ENCODE measurements at places on chromosomes 1 and 21.

DNA sequence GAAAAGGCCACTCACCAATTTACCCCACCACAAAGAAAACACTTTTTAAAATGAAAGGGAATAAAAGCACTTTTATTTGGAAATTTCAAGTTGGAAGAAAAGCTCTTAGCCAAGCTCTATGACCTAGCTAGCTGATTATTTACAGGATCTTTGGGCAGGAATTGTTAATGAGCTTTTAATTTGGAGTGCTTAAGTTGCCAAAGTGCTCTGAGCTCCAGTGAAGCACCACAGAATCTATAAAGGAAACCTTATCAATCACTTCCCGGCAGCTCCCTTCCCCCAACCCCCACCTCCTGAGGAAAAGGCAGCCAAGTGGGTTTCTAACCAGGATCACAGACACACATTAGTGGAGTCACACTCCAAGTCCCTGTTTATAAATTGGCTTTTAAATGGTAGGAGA is 1.5 kb downstream of the ERI3 start:
- no peak for DNase-seq

- no peak for DNase-seq
Observed at GRCh38 chr1:10710489-10710888, 86.0 kb downstream of the CASZ1 start.

- DNase-seq: no peak
Observed at GRCh38 chr1:247210062-247210375, 38.2 kb upstream of the ZNF124 start.

- no peak for DNase-seq
Observed at GRCh38 chr1:183898001-183898396, 93.1 kb downstream of the RGL1 start.

GRCh38 chr1:161838362-161838761 is 72.2 kb downstream of the ATF6 start:
- no peak for DNase-seq

DNA sequence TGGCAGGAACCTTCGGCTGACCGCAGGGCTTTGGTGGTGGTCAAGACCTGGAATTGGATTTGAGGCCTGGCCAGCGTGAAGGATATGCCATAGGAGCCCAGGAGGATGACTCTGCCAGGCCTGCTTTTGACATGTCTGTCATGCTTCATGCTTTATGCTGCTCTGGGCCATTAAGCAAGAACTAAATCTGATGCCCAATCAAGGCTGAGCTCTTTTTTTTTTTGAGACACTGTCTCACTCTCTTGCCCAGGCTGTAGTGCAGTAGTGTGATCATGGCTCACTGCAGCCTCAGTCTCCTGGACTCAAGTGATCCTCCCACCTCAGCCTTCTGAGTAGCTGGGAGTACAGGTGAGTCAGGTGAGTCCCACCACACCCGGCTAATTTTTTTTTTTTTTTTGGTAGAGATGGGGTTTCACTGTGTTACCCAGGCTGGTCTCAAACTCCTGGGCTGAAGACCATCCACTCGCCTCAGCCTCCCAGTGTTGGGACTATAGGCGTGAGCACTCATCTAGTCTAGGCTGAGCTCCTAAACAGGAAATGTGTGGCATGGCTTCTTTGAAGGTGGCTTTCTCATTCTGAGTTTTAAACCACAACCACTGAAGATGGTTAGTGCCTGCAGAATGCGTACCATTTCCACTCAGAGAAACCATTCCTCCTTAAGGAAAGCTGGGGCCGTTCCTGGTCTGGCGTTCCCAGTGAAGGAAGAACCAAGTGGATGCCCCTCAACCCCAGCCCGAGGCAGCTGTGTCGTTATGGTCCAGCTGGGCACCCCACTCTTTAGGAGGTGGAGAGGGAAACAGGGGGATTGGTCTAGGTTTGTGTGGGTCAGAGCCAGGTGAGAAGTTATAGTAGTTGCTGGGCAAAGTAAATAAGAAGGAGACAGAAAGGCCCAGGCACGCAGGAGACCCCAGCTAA is 34.2 kb upstream of the ATP5PO start:
- DNase-seq: no peak

DNA sequence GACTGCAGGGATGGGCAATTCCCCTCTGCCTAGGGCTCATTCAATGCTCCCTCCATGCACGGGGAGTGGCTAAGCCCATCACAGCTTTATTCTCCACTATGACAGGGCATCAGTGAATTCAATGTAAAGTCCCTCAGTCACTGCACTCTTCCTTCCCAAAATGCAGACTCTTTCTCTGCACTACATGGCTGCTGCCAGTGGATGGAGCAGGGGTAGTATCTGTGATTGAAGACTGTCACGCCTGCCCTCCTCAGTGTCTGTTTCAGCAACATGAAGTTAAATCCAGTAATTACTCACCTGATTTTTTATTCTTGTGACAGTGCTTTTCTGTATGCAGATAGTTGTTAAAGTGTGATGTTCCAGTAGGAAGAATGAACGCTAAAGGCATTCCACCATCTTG is 1323.2 kb downstream of the AMY1C start:
- no peak for DNase-seq

DNA sequence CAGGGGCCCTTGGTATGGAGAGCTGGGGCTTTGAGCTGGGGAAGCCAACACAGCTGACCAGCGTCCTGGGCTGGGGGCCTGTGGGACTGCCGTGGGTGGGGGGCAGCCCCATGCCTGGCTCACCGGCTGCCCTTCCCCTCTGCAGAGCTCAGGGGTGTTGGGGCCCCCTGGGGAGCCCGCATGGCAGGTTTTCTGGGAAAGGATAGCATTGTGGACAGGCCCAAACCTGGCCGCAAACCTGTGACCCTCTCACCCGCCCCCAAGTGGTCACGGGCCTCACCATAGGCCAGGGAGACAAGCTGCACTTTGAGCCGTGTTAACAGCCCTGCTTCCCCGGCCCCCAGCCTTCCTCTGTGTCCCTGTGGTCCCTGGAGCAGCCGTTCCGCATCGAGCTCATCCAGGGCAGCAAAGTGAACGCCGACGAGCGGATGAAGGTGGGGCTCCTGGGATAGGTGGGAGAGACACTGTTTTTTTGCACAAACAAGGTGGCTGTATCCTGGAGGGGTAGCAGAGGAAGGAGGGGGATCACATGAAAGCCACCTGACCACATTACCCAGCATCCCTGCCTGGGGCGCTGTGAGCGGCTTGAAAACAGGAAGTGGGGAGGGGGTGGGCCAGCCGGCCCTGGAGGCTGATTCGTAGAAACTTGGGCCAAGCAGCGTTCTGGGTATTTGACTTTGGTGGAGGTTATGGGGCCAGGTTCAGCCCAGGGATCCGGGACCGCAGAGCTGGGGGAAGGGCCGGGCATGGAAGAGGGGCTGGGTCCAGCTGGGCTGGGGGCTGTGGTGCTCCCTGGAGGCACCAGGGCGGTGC is 65.9 kb downstream of the PIK3CD start:
- peak; percentile 50 for DNase-seq

DNA sequence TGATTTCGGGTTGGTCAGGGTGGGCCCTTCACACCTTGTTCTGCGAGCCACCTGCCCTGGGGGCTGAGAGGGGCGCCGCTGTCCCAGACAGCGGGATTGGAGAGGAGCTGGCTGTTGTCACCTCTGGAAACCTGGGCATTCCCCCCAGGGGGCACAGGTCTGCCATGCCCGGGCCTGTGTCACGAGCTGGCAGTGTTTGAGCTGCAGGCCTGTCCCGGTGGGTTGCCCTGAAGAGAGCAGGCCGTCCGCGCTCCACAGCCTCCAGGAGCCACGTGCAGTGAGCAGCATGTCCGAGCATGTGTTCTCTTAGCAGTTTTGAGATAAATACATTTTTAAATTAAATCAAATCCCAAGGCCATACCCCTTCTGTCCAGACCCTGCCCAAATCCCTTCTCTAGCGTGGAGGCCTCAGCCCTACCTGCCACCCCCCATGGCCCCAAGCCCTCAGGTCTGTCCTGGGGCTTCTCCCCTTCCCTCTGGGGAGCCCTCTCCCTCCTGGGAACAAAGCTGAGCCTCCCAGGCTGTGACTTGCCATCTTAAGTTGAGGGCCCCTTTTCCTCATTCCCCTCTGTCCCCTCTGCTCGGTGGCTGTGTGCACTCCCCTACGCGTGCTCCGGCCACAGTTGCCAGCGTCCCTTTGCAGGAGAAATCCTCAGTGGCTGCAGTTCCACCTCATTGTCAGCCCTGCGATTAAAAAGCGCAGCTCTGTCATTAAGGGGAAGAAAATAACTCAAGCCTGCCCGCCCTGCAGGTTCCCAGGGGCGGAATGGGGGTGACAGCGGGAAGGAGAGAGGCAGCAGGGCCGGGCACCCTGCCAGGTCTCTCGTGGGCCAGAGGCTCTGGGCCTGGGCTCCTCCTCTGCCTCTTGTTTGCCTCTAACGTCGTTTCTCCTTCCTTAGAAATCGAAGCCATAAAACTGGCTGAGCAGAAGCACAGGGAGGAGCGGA is 26.6 kb downstream of the SLX9 start:
- DNase-seq: no peak

DNA sequence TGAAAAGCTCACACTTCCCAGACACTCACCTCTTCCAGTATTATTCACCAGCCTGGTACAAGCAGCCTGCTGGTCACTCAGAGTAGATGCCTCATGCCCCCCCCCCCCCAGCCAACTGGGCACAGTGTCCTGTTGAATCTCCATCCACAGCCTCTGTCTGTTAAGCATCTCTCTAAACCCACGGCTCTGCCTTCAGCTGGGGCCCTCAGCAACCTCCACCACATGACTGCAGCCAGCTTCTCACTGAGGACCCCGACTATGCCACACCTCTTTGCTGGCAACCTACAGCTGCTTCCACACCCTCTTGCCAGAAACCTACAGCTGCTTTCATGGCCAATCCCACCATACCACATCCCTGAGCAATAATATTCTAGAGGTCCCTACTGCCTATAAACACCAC is 113.1 kb downstream of the RHOU start:
- DNase-seq: no peak

GRCh38 chr1:228827019-228827418 is 91.7 kb downstream of the RHOU start:
- no peak for DNase-seq

GRCh38 chr1:59150577-59151386 is 146.1 kb upstream of the FGGY start:
- DNase-seq: no peak

GRCh38 chr1:34684266-34684665 is 70.6 kb upstream of the GJB5 start:
- DNase-seq: no peak

DNA sequence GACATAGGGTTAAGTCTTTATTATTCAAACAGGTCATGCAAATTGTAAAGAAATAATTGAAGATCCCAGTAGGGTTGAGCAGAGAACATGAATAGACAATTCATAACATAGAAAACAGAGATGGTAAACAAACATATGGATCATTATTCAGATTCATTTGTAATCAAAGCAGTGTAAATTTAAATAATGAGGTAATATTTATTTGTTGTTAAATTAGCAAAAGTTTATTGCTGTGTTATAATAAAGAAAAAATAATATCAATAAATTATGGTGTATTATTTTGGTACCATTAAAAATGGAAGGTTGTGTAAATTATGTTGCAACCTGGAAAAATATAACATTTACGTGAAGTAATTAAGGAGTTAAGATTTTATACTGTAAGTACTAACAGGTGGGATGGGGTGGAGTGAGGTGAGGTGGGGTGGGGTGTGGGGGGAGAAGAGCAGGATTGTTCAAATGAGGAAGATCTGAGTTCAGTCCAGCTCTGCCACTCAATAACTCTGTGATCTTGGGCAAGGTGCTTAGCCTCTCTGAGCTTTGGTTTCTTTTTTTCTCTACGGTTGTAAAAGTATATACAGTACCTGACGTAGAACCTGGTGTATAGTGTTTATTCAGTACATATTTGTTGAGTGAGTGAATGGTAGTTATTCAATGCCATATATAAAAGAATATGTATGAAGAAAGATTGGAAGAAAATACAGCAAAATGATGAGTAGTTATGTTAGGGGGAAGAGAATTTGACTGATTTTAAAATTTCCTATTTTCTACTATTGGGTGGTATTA is 140.3 kb upstream of the KIF26B start:
- DNase-seq: no peak

DNA sequence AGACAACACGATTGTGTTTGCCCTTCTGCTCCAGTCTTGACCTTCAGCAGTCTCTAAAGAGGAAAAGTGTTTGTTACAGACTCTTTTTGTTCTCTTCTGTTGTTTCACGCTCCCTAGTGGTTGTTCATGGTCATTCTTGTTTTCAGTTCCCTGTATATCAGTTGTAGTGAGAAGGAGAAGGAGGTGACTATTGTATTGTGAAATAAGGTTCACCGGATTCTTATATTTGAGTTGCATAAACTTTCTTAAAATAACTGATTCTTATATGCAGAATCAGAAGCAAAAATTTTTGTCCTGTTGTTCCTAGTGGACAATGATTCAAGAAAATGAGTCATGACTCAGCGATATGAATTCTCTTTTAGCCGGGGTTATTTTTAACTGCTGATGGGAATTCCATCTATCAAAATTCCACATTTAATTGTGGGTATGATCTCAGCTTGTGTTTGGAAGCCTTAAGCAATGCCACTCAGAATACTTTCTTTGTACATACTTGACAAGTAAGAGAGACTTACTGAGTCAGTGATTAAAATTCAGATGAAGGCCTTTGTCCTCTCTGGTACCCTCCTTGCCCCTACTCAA is 152.2 kb downstream of the CLEC20A start:
- DNase-seq: no peak

GRCh38 chr1:246797597-246797996 is 73.4 kb downstream of the SCCPDH start:
- DNase-seq: no peak

DNA sequence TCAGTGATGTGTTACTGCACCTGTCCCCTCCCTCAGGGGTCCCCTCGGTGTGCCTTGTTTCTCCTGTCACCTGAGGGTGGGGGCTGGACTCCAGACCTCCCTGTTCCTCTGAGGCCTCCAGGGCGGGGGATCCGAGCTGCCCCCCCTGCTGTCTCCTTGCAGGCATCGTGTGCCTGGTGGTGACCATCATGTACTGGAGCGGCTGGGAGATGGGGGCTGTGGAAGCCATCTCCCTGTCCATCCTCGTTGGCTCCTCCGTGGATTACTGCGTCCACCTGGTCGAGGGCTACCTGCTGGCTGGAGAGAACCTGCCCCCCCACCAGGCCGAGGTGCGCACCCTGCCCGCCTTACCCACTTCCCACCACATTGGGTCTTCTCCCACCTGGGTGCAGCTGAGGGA is 56.4 kb downstream of the DISP3 start:
- no peak for DNase-seq

- no peak for DNase-seq
Observed at GRCh38 chr1:234226113-234226818, 147.0 kb upstream of the COA6 start.

- DNase-seq: no peak
Observed at GRCh38 chr1:208910161-208910560, 666.0 kb upstream of the PLXNA2 start.

All from stimulated activated CD8-positive, alpha-beta memory T cell treated with anti-CD3 and anti-CD28 coated beads, Interleukin-15, amount 100 ng/mL, for 24 hours (primary cell).